ENCODE measurements at places on chromosomes 5 and 9.

DNA sequence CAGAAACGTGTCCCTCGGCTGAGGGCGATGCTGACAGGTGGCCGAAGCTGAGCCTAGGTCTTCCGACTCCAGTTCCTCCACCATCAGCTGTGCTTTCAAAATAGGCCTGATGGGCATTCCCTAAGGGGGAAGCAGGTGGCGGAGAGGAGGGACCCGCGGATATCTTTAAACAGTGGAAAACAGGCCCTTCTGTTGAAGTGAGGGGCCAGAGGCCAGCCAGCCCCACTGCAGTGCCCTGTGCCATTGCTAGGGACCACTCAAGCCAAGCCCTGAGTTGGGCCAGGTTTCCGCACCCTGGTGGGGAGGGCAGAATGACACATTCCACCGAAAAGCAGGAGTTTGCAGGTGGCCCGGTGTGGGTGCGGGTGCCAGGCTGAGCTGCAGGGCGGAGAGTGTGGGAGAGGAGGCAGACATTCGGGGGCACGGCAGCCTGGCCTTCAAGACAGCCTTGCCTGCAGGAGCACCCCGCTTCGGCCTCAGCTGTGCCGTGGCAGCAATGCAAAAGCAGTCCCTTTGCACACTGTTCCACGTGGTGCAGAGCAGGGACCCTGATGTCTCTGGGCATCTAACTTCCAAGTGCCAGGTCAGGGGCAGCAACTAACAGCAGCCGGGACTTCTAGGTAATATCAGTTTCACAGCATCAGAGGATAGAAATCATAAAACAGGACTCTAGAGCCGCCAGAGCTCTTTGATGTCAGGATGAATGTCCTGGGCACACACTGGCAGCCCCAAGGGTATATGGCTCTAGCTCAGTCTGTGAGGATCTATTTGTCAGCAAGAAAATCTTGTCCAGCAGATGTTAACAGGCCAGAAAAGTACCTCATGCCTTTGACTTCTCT, 17.2 kb downstream of the HNRNPH1 start:
- no peak for DNase-seq

DNA sequence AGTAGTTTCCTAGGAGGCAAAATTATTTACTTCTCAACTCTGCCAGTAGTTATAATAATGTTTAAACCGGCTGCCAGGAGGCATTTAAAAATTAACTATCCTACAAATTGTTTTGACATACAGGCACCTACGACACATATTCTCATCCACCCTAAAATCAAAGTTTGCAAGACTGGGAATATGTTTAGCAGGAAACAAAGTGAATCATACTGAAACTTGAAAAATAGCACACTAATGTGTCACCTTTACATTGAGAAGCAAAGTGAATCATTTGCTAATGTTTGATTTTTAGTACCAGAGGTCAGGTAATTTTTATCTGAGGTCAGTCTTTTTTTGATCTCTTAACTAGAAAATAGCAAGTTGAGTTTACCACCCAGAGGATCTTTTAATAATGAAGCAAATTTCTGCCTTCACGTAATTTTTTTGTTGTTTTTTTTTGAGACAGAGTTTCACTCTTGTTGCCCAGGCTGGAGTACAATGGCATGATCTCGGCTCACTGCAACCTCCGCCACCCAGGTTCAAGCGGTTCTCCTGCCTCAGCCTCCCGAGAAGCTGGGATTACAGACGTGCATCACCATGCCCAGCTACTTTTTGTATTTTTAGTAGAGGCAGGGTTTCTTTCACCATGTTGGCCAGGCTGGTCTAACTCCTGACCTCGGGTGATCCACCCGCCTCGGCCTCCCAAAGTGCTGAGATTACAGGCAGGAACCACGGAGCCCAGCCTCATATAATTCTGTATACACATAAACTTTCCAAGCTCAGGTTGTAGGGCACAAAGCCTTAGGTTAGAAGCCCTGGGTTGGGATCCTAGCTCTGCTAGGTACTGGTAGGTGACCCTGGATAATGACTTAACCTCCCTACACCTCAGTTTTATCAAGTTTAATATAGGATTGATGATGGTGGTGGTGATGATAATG, 124.3 kb downstream of the UGCG start:
- DNase-seq = no peak

GRCh38 chr9:123544007-123544827, 188.2 kb downstream of the CRB2 start:
- no peak for DNase-seq

GRCh38 chr9:113781896-113782295, 94.2 kb upstream of the ZNF618 start:
- no peak for DNase-seq

GRCh38 chr9:128247226-128247803, 28.5 kb downstream of the GOLGA2 start:
- DNase-seq = no peak

DNA sequence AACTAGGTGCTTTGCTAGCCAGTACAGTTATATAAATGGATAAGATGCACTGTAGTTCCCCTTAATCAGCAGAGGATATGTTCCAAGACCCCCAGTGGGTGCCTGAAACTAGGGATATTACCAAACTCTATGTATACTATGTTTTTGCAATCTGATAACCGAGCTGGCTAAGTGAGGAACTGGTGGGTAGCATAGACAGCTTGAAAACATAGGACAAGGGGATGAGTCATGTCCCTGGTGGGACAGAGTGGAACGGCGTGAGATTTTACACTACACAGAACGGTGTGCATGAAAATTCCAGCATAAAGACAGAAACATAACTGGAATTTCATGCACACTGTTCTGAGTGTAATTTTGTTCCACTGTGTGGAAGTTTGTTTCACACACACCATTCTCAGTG, 86.9 kb downstream of the BASP1 start:
- no peak for DNase-seq

DNA sequence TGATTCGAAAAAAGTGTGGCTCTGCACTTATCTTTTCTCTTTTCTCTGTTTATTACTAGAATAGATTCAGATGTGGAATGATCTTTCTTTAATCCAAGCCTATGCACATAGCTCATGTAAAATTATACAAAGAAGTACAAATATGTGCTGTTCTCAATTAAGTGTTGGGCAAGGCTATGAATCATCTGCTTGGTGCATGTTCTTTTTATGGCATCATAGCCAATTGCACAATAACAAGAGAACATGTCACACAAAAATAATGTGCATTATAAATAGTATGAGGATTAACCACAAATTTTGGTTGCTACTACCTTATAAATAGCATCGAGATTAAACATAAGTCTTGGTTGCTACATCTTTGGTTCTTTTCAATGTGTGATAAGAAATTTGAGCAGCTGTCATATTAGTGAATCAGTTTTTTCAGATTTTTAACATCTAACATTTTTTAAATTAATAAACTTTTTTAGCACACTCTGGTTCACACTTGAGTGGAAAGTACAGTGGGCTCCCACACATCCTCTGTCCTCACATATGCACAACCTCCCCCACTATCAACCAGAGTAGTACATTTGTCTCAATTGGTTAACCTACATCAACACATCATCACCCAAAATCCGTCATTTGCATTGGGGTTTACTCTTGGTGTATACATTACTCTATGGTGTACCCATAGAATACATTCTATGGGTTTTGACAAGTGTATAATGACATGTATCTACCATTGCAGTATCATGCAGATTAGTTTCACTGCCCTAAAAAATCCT, 6.8 kb upstream of the RECK start:
- DNase-seq = no peak

DNA sequence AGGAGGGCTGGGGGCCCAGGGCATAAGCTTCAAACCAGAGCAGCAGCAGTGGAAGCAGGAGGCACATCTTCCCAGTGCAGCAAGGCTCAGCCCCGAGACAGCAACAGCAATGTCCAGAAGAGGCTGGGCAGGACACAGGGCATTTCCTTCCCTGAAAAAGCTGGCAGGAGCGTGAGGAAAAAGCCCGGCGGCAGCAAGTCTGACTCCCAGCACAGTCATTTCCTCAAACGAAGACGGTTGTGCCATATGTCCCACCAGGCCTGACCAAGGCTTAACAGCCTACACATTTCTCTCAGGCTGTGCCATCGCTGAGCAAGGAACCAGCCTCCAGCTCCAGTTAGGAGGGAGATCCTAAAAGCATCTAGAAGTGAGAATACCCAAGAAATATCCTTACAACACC, 74.5 kb downstream of the APTX start:
- DNase-seq = no peak

- DNase-seq = no peak
These were observed 761.3 kb upstream of the DMAC1 start for GRCh38 chr9:8560560-8561525.

DNA sequence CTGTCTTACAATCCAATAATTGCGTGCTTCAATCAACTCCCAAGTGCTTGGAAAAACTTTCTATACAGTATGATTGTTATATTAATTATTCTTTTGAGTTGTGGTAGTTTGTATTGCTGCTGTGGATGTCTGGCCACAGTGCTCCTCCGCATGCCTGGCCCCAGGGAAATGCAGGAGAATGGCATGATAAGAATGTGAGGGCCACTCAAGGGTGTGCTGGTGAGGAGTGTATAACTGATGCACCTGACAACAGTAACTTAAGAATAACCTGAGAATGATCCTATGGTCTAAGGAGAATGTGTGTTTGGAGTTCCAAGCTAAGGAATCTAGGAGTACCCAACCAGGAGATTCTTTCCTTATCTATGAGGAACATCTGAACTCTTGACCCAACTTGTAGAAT, 152.9 kb upstream of the APC start:
- DNase-seq = no peak

GRCh38 chr5:91373006-91373405, 10.1 kb downstream of the ARRDC3 start:
- no peak for DNase-seq

DNA sequence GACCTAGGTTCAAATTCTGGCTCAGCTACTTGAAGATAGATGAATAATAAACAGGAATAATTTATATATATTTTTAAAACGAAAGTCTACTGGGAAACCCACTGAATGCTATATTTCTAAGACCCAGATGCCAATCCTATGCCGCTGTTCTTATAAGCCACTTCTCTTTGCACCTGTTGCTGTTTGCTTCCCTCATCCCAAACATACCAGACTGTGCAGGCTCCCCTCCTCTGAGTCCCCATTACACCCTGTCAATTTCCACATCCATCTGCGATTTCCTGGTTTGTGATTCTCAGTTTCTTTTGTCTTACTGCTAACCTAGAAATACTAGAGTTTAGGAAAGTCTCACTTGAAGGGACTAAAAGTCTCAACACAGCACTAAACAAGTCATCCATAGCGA, 92.8 kb upstream of the CAST start:
- DNase-seq = no peak

DNA sequence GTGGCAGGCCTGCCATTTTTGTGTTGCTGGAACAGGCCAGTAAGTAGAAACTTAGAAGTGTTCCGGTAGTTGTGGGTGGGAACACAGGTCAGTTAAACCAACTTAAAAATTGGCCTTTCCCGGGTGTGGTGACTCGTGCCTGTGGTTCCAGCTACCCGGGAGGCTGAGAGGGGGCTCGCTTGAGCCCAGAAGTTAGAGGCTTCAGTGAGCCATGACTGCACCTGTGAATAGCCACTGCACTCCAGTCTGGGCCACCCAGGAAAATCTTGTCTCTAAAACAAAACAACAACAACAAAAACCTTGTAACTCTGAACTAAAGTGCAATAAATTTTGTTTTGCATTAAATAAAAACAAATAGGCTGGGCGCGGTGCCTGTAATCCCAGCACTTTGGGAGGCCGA, 1.4 kb upstream of the NHP2 start:
- no peak for DNase-seq

- no peak for DNase-seq
These were observed 322.7 kb upstream of the SEMA6A start for GRCh38 chr5:116897291-116897690.

- no peak for DNase-seq
These were observed 29.3 kb downstream of the CATSPER3 start for GRCh38 chr5:134997015-134997414.

DNA sequence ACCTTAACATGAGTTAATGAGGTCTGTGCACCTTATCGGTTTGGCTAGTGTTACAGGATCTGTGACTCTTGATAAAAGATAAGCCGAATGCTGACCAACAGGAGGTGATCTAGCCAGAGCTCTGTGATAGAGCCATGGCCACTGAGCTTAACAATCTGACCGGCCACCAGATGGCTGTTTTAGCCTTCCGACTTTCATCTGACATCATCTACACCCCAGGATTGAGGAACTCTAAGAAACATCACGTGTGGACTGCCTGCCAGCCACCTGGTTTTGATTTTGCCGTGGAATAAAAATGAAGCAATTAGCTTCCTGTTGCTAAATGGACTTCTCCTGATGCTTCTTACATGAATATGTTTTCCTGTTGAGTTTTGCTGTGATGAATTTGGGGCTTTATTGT, 281.3 kb downstream of the CEMIP2 start:
- DNase-seq = no peak

GRCh38 chr5:96741891-96742309, 65.8 kb downstream of the ERAP1 start:
- no peak for DNase-seq

- no peak for DNase-seq
These were observed 77.7 kb downstream of the PTCD2 start for GRCh38 chr5:72397836-72398235.

DNA sequence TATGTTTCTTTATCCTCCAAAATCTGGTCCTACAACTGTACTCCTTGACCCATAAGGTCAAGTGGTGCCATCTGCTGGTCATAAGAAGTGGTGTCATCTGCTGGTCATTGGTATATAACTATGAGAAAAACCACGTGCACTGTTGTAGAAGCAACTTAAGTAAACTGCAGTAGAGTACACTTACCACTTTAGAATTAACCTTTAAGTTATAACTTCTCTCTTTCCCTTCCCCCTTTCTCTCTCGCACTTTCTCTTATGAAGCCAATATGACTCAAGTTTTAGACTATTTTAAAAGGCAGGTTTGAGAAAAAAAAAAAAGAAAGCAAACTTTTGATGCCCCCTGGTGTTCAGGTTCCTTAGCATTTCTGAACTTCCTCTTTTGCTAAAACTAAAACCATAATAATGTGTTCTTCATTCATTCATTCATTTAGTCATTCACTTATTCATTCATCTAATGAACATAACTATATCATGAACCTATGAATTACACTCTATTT, 12.8 kb upstream of the MTAP start:
- no peak for DNase-seq

DNA sequence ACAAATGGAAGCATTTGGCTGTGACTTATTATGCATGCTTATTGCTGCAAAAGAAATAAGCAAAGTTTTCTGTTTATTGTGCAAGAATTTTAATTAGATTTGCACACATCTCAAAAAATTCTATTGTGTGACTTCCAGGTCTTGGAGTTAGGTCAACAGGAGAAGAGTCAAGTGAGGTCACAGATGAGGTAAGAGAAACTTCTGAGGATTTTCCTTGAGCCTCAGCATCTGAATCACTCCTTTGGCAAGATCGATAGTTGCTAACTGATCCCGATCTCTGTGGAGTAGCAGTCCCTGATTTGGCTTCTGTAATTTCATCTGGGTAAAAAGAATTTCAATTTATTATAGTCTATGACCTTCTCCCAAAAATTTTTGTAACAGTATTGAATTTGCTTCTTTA, 6.9 kb upstream of the TTC33 start:
- DNase-seq = no peak

Data from activated T-cell treated with anti-CD3 and anti-CD28 coated beads, Interleukin-2, amount 50 U/mL, for 24 hours (primary cell).